ENCODE measurements at places on chromosomes 11 and 22.
A peak's percentile ranks its signal among the peaks of the same experiment; 100 is the strongest.

DNA sequence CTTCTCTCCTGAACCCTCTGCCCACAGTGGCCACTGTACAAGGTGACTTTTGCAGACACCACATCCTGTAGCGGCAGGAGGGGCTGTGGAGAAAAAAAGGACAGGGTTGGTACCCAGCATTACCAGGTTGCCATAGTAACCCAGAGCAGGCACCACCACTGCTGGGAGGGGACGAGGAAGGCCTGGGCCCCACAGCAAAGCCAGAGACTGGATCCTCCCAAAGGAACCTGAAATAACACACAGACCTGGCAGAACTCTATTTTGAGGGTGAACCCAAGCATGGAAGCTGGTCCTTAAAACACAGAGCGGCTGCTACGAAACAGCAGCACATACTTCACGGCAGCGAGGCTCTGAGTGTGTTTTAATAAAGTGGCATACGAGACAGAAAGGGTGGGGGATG lies 380.6 kb downstream of the CTTN start:
- DNase-seq, result no peak

- peak; percentile 4 for DNase-seq
Measured at GRCh38 chr11:115409691-115410220, 94.5 kb downstream of the CADM1 start.

GRCh38 chr11:69076129-69076791 lies 27.5 kb downstream of the TPCN2 start:
- peak; percentile 89 for DNase-seq

DNA sequence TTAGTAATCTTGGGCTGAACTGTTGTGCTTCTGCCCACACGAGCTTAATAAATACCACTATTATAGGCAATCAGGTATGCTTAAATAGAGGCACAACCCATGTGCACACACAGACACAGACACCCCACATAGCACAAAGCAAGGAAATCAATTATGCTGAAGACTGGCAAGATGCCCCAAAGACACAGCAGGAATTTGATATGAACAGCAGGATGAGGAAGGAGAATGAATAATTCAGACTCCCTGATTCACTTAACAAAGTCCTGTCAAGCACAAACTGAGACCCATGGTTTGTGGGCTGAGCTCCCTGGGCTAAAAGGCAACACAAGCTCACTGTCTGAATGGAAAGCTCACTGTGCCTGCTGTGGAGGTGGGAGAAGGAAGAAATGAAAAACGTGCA lies 42.5 kb downstream of the RBFOX2 start:
- DNase-seq, result peak; percentile 3

GRCh38 chr11:46161201-46161600 lies 39.9 kb upstream of the PHF21A start:
- no peak for DNase-seq

GRCh38 chr11:20248121-20248772 lies 88.0 kb upstream of the DBX1 start:
- no peak for DNase-seq

GRCh38 chr11:86818462-86819192 lies 18.3 kb downstream of the PRSS23 start:
- DNase-seq, result peak; percentile 56

DNA sequence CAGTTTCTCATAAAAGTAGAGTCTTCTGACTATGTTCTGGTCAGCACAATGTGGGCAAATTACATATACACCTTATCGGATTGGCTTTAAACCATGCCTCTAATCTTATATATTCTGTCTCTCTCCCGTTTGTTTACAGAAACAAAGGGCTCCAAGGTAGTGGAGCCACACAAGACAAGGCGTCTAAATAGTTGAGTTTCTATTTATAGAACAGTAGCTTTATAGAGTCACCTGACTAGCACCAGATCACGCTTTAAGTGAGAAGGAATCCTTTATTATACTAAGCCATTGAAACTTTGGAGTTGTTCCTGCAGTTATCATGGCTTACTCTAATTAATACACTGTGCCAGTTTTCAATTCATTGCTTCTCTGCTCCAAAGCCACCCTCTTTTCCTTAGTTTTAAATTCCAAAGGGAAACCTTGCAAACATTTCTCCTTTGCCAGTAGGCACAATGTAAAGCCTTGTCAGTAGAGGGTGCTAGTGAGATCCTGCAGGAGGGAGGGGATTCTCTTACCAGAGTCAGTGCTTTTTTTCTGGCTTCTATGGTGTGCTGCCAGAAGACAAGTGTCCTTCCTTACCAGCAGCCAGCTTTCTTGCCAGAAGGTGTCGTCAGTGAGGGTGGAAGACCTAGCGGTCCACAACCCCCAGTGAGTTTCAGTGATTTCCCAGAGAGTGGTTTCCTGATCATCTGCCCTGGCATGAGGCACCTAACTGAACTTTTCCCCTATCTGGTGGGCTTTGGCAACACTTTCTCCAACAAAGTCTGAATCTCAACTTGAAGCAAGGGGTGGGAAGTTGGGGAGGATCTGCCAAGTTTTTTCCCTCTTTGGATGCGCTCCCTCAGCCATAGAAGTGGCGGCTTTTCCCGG lies 71.7 kb downstream of the RAB38 start:
- DNase-seq, result peak; percentile 78

- DNase-seq, result peak; percentile 30
Measured at GRCh38 chr11:122440811-122441665, 214.5 kb upstream of the UBASH3B start.

DNA sequence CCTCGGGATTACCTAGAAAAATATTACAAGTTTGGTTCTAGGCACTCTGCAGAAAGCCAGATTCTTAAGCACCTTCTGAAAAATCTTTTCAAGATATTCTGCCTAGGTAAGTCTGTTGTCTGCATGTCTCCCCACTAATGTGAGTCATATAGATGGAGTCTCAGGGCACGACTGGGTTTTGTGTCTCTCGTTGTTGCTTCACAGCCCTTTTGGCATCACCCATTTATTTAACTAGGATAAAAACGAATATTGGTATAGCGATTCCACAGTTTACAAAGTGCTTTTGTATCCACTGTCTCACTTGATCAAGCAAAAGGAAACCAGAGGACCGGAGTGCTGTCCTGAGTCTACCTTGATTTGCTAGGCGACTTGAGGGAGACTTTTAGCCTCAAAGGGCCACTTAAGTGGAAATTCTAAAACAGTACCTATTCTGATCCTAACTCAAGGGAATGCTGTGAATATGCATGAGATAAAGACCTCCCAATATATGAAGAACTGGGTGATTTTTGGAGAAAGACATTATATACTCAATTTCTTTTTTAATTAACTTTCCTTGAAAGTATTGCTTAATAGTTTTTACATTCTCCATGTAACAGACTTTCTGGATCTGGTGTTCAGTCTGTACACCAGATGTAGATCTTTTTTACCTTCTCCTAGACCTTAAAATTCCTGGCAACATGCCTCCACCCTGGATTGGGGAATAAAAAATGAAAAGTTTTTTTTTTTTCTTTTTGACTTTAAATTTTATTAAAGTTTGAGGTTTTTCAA lies 590 bp downstream of the NNMT start:
- DNase-seq, result peak; percentile 36

DNA sequence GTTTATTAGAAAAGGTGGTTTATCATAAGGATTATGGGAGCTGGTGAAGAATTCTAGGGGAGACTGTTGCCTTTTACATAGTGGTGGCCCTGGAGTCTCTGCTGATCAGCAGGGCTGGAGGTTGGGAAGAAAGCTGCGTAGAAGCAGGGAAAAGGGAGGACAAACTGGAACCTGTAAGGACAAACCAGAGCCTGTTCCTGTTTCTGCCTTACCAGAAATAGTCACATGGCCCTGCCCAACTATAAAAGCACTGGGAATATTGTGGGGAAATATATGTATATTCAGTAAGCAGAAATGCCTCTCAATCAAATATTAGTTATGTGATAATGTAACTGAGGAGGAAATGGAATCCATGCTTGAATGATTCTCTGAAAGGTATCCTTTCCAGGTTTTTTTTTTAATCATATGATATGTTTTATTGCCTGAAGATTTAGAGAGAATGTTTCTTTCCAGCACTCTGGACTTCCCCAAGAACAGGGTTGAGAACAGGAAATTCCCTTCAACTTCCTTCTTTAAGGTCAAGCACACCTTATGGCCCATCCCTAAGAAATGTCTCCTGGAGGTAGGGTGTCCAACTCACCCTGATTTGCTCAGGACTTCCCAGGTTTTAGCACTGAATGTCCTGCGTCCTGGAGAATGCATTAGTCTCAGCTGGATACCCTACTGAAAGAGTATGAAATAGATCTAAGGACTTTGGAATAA lies 33.9 kb upstream of the SCUBE2 start:
- no peak for DNase-seq

- no peak for DNase-seq
Measured at GRCh38 chr22:27264184-27264583, 537.4 kb downstream of the MN1 start.

DNA sequence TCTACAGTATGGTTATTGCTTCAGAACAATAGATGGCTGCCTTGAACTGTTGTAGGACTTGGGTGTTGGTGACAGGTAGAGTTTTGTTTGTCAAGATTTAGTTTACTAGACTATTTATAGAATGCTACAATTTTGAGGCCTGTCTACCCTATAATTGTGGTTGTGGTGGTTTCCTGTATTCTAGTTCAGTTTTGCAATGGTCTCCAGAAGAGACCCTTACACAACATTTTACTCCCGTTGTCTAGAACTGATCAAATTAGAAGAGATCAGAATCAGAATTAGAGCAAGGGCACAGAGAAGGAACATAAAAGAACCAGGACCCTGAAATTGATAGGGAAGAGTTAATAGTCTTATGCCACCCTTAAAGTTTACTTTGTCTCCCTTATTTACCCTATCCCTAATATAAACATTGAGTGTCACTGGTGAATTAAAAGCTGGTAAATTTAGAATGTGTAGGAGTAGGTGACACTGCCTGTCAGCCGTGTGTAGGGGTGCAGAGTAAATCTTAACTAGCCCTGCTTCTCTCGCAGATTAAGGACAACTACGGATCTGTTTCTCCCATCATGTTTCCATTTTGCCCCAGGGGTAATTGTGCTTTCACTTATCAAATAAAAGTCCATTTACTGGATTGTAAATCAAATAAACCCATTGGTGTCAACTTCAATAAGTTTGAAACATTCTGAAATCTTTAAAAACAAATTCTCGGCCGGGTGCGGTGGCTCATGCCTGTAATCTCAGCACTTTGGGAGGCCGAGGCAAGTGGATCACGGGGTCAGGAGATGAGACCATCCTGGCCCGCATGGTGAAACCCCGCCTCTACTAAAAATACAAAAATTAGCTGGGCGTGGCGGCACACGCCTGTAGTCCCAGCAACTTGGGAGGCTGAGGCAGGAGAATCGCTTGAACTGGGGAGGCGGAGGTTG lies 10.9 kb upstream of the PHLDB1 start:
- no peak for DNase-seq

DNA sequence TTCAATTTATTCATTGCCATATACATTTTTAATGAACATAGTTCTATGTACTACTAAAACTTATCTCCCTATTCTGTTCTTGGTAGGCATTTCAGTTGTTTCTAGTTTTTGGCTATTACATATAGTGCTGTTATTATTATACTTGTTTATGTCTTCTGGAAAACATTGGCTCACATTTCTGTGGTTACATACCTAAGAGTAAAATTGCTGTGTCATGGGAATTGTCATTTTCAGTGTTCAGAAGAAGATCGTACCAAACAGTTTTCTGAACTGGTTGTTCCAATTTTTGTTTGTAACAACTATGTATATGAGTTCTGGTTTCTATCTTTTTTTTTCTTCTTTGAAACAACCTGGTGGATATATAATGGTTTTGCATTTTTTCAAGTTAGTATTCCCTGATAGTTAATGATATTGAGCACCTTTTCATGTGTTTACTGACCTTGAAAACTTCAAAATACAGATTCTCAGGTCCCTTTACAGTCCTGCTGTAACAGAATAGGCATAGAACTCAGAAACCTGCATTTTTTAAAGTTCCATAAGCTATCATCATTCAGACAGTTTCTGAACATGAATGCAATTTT lies 230.7 kb downstream of the JRKL start:
- DNase-seq, result no peak

- DNase-seq, result no peak
Measured at GRCh38 chr22:42960531-42961399, 54.2 kb downstream of the PACSIN2 start.

DNA sequence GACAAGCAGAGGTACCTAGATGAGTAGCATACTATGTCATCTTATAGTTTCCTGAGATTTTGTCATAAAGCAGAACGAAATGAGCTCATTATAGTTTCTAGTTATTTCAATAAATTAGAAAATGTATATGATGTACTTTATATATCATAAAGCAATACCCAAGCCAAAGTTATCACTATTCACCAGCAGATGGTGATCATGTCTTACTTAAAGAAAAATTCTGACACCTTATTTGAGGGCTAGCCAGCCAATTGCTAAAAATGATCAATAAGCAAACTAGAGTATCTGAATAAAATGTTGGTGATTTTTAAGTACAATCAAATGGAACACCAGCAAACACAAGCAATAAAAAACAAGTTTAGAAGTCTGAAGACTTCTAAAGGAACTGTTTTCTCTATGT lies 44.1 kb downstream of the RSF1 start:
- no peak for DNase-seq

GRCh38 chr11:64157631-64158394 lies 8.1 kb downstream of the MACROD1 start:
- DNase-seq, result no peak

GRCh38 chr22:41833369-41834004 lies 582 bp downstream of the SREBF2 start:
- peak; percentile 38 for DNase-seq

DNA sequence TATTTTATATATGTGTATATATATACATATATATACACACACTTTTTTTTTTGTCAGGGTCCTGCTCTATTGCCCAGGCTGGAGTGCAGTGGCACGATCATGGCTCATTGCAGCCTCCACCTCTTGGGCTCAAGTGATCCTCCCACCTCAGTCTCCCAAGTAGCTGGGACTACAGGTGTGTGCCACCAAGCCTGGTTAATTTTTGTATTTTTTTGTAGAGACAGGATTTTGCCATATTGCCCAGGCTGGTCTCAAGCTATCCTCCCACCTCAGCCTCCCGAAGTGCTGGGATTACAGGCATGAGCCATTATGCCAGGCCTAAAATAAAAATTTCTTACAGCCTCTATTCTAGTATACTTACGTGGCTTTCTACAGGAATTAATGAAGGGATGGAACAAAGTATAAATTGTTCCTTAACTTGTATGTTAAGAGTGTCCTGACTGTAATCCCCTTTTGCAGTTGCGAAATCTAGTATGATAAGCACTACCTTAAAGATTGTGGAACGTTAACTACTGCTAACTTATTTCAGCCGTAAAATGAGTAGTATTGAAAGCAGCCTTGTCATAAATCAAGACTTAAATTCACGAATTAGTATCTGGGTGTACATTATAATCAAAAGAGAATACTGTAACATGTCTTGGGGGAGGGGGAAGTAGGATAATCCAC lies 2.1 kb downstream of the TRAF6 start:
- no peak for DNase-seq

DNA sequence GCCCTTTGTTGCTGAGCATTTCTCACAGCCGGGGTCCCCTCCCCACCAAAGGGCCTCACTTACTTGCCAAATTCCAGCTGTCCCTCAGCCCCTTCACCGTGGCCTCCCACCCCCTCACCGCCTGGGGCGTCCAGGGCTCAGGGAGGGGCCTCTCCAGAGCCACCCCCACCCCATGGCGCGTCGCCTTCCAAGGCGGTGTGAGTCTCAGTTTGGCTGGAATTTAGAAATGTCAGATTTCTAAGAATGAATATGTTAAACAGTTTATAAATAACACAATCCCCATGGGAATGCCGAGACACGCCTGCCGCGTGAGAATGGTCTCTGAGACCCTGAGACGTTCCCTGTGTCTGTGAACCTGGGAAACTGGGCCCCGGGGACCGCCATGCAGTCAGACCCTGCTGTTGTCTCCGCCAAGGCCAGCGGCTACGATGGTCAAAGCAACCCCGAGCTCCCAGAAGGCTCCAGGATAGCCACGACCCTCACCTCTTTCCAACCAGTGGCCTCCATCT lies 28.9 kb downstream of the CELSR1 start:
- DNase-seq, result no peak
